ENCODE measurements at places on chromosomes 7 and 10. TPM values are rescaled to one million over a fixed set of nuclear protein-coding genes. Genes with fewer than 3 reads are reported as not detected.

- peak; percentile 61 for ATAC-seq
Observed at GRCh38 chr7:36084485-36085091, 68.5 kb upstream of the EEPD1 start.

- ATAC-seq: peak; percentile 84
Observed at GRCh38 chr10:102796407-102797176, 40.6 kb downstream of the CYP17A1 start.

DNA sequence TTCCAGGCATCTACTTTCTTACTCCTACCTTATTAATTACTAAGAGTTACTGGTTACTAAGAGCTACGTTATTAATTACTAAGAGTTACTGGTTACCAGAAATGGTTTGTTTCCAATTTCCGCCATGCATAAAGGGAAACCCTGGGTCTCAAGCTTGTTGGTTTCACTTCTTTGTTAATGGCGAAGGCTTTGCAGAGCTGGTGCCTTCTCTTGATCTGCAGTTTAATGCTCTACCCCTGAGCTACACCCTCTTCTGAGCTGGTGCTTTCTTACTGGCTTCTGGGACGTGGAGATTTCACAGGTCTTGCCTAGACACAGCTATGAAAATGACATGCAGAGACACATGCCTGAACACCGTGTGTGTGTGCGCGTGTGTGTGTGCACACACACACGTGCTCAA is 560 bp downstream of the CPA4 start:
- ATAC-seq: no peak

GRCh38 chr7:15922002-15922401 is 235.5 kb upstream of the MEOX2 start:
- no peak for ATAC-seq

The FAM131B gene
- total RNA-seq: 0.22 TPM

The RAPGEF5 gene
- total RNA-seq: 7.4 TPM

Data from motor neuron (in vitro differentiated cells).